ENCODE measurements at places on chromosomes 5 and 9. TPM values are rescaled to one million over a fixed set of nuclear protein-coding genes. Genes with fewer than 3 reads are reported as not detected.

GRCh38 chr5:68015381-68016302 lies 199.9 kb upstream of the PIK3R1 start:
- no peaks in the 10 kb centered on the region for H3K36me3 ChIP-seq
- H3K4me1 ChIP-seq: no peaks in the 10 kb centered on the region
- H3K27me3 ChIP-seq: no peaks in the 10 kb centered on the region

GRCh38 chr5:172145870-172146747 lies 41.9 kb downstream of the STK10 start:
- no peak overlapping the region for H3K27ac ChIP-seq
- H3K4me3 ChIP-seq: no peak overlapping the region
- no peaks in the 10 kb centered on the region for H3K4me1 ChIP-seq
- H3K27me3 ChIP-seq: no peaks in the 10 kb centered on the region
- H3K36me3 ChIP-seq: no peaks in the 10 kb centered on the region

DNA sequence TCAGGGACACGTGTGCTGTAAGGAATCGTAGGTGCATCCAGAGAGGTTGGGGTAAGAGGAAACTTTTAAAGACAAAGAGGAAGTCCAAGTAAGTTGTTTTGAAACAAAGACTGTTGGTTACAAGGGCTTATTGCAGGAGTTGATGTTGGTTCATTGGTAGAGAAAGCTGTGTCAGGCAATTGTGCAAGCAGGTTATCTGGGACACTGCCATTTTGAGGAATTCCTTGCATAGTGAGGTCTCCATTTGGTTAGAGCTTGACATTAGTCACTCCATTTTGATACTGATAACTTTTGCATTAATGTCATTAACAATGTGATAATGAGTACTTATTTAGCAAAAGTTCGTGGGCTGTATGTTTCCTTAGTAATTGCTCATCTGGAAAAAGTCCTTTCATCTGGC lies 24.9 kb downstream of the CNOT6 start:
- no peak for DNase-seq
- H3K27ac ChIP-seq: no peak overlapping the region
- no peaks in the 10 kb centered on the region for H3K4me1 ChIP-seq
- no peaks in the 10 kb centered on the region for H3K27me3 ChIP-seq
- no peaks in the 10 kb centered on the region for H3K36me3 ChIP-seq

GRCh38 chr5:52328220-52328806 lies 459.4 kb upstream of the ITGA1 start:
- no peak overlapping the region for H3K27ac ChIP-seq
- no peaks in the 10 kb centered on the region for H3K36me3 ChIP-seq
- no peak overlapping the region for H3K4me3 ChIP-seq
- DNase-seq: no peak
- H3K27me3 ChIP-seq: no peaks in the 10 kb centered on the region
- H3K4me1 ChIP-seq: no peaks in the 10 kb centered on the region

GRCh38 chr9:21549251-21549765 lies 67.2 kb upstream of the IFNE start:
- no peak for DNase-seq
- no peak overlapping the region for H3K4me3 ChIP-seq
- H3K27ac ChIP-seq: no peak overlapping the region
- no peaks in the 10 kb centered on the region for H3K36me3 ChIP-seq

C9orf50 gene
- 0.30 TPM for total RNA-seq

ARAP3 gene
- total RNA-seq: 34.2 TPM

SUSD3 gene
- 3.8 TPM for total RNA-seq

WNK2 gene
- total RNA-seq: 3.6 TPM

NUTM2G gene
- total RNA-seq: not detected

AJM1 gene
- 6.1 TPM for total RNA-seq

Measured in aorta (tissue), 5 donors.